Non-pigmented ciliary epithelial cell (primary cell): ENCODE measurements at places on chromosomes 16 and 17.
A peak's percentile ranks its signal among the peaks of the same experiment; 100 is the strongest.

GRCh38 chr16:77863250-77863649 is 74.9 kb downstream of the VAT1L start:
- no peak for DNase-seq

DNA sequence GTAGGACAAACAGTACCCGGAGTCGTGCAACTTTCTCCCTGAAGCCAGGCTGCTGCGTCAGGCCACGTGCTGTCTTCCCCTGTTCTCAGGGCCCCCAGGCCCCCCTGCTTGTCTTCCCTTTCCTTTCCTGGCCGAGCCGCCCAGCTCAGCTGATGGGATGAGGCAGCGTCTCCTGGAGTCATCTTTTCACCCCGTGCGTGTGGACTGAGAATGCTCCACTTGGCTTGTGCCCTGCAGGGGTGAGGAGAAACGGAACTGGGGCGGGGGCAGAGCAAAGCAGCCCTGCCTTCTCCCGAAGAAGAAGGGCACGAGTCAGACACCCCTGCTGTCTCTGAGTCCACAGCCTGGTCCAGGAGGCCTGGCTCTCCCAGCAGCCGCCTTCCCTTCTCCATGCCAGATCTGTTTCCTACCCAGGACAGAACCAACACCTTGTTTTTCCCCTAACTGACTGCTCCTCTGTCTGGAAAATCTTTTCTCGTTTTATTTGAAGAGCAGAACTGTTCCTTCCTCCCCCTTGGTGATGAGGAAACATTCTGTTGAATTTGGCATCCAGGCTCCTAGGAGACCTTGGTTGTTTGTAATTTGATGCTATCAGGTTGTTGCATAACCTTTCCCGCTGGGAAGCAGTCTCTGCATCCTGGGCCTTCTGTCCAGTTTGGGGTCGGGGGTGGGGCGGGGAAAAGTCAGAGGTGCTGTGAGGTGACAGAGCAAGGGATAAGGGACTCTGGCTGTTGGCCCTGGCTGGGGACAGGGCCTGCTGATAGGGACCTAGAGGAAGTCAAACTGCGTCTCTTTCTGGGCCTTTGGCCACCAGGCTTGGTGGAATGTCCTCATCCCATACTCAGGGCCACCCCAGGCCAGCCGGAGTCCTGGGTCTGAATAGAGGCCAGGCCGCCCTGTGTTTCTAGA is 78.8 kb downstream of the WIPI1 start:
- DNase-seq: peak; percentile 61

DNA sequence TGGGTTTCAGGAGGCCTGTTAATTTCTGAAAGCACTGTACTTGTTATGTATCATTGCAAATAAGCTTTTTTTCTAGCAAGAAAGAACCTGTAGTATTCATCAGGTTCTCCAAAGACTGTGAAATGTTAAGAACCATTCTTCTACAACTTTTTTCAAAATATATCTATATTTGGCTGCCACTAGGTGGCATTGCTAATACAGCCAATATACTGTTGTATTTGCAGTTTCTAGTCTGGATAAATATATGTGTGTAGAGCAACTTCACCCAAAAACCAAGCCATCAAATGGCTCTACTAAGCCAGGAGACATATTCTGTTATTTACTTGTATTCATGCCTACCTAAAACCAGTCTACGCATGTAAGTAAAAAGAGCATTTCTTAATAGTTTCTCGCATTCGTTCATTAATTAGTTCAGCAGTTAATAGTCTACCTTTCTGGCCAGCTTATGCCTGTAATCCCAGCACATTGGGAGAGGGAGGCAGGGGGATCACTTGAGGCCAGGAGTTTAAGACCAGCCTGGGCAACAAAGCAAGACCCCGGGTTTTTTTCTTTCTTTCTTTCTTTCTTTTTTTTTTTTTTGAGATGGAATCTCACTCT is 39.5 kb downstream of the VMP1 start:
- DNase-seq: no peak

GRCh38 chr17:48478224-48479013 is 48.4 kb upstream of the SKAP1 start:
- no peak for DNase-seq

DNA sequence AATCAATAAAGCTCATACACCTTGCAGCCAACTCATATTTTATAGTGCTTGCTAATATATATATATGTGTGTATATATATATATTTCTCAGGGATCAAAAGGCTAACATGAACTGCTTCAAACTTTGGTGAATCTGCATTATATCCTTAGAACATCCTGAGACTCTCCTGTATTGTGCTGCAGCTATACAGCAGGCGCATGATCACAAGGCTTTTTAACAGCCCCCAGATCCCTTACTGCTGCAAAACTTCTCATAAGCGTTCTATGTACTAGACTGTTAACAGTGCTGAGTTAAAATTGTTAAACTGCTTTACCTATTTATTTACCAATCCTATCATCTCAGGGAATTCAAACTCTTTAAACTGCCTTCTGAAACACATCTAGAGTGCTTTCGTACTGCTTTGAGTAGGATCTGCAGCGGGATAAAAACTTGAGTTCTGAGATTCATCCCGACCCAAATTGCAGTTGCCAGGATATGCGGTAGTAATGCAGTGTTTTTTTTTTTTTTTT is 1.3 kb downstream of the GPATCH8 start:
- DNase-seq: no peak

DNA sequence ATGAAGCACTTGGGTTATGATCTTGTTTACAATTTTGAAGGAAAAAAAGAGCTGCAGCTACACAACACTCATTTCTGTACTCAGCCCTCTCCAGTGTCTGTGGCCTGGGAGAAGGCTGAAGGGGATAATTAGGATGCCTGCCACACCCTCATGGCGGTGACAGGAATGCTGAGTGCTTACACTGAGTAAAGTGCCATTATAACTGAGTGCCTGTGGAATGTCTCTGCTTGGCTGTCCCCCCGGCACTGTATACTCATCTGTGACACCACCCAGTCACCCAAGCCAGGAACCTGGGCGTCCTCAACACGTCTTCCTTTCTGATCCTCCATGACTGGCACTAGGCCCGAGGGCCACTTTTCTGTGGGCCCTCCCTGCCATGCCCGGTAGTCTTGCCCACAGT is 3.5 kb upstream of the MRPL38 start:
- no peak for DNase-seq

- peak; percentile 98 for DNase-seq
Measured at GRCh38 chr17:40551091-40551878, 14.0 kb downstream of the CCR7 start.

DNA sequence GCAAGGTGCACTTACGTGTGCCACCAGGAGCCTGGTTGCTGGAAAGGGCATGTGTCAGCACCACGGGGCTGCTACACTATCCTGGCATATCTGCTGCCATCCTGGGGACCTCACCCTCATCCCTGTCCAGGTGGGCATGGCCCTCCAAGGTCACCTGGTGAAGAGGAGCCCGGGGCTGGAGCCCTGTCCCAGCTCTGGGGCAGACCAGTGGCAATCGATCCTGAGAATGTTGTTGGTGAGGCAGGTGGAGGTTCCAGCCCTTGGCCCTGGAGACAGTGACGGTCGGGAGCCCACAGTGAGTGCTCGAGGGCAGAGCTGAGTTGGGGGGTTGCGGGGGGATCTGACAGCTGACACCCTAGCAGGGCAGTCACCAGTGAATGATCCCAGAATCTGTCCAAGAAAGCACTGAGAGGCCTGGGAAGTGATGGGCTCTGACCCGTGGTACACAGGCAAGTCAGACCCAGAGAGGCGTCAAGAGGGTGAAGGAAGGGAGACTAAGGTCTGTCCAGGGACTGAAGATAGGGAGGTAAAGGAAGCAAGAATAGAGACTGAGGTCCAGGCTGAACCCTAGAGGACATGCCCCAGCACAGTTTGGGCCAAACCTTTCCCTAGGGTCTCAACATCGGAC is 17.6 kb downstream of the POLR3K start:
- no peak for DNase-seq

GRCh38 chr16:31063495-31063842 is 10.6 kb downstream of the ZNF668 start:
- no peak for DNase-seq

DNA sequence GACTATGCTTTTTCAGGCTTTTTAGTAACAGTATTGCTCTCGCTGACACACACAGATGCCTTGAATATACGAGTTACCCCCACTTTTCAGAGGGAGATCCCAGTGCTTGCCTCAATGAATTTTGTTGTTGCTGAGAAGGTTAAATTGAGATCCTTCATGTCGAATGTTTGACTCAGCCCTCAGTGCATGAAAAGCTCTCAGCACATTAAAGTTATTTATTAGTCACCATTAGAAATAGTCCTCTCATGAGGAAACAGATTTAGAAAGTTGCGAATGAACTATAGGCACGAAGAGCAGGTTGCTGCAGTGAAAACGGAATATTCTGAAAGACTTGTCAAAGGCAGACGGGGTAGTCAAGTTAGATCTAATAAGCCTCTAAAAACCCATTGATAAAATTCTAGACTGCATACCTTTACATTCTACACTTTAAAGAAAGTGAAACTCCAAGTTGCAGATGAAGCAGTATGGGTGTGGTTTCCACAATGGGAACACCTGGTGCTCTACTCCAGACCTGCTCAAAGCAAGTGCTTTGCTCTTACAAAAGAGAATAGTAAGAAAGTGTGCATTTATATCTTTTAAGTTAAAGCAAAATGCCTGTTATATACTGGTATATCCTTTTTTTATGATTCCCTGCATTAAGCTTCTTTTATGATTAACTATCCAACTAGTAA is 238.1 kb downstream of the MAF start:
- no peak for DNase-seq
